ENCODE measurements at places on chromosomes 3 and 15. TPM values are rescaled to one million over a fixed set of nuclear protein-coding genes. Genes with fewer than 3 reads are reported as not detected.

The HMCES gene
- 43.4 TPM for total RNA-seq

The CPA3 gene
- total RNA-seq, result not detected

The HYKK gene
- 1.7 TPM for total RNA-seq

The SUCNR1 gene
- not detected for total RNA-seq

The NR2E3 gene
- not detected for total RNA-seq

The SLC22A13 gene
- total RNA-seq, result 0.47 TPM

The HGD gene
- total RNA-seq, result 0.49 TPM

The KCNAB1 gene
- total RNA-seq, result not detected

Data from activated CD8-positive, alpha-beta memory T cell treated with anti-CD3 and anti-CD28 coated beads, Interleukin-2, amount 10 ng/mL, durations not matched to agents 7 days and 5 days (primary cell).